ENCODE measurements at places on chromosomes 7 and 10.

DNA sequence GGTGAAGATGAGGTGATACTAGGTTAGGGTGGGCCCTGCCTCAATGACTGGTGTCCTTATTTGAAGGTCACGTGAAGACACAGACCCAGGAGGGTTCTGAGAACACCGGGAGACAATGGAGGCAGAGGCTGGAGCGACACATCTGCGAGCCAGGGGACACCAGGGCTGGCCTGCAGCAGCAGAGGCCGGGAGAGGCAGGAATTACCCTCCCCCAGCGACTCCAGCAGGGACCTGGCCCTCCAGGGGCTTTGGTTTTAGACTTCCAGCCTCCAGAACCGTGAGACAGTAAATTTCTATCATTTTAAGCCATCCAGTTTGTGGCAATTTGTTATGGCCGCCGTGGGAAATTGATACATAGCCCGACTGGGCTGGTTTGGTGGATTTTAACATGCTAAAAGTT is 152.2 kb downstream of the DNAJB6 start:
- no peak for DNase-seq

DNA sequence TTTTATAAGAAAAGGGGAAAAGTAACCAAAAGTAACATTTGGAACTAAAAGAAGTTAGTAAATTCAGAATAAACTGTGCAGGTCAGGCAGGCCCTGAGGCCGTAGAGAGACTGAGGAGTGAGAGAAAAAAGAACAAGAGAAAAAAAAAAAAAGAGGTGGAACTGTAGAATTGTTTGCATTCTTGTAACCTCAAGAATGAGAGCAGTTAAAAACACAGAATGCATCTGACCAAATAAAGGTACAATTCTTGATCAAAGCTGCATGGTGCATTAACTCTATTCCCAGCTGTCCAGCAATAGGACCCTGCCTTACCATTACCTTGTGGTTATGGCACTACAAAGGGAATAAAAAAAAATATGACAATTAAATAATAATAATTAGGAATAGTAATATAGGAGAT is 170.1 kb upstream of the SEMA3A start:
- no peak for DNase-seq

DNA sequence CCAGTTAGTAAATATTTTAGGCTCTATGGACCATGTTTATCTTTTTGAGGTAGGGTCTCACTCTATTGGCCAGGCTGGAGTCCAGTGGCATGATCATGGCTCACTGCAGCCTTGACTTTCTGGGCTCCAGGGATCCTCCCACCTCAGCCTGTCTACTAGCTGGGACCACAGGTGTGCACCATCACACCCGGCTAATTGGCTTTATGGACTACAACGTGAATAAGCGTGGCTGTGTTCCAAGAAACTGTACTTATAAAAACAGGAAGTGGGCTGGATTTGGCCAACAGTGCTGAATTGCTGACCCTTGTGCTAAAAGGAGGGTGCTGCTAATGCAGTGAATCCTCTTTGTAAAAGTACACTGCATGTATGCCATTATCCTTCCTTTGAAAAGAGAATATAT is 111.7 kb upstream of the CDK13 start:
- DNase-seq = no peak

- no peak for DNase-seq
These were observed 219.6 kb downstream of the ARHGAP12 start for GRCh38 chr10:31709028-31709427.

- no peak for DNase-seq
These were observed 20.3 kb downstream of the MYOF start for GRCh38 chr10:93461807-93462178.

- no peak for DNase-seq
These were observed 192.6 kb downstream of the TNS3 start for GRCh38 chr7:47389171-47389922.

Data from stimulated activated CD4-positive, alpha-beta T cell treated with anti-CD3 and anti-CD28 coated beads, Interleukin-2, amount 100 ng/mL, for 24 hours (primary cell).